ENCODE measurements at places on chromosomes 4 and X. TPM values are rescaled to one million over a fixed set of nuclear protein-coding genes. Genes with fewer than 3 reads are reported as not detected.

DNA sequence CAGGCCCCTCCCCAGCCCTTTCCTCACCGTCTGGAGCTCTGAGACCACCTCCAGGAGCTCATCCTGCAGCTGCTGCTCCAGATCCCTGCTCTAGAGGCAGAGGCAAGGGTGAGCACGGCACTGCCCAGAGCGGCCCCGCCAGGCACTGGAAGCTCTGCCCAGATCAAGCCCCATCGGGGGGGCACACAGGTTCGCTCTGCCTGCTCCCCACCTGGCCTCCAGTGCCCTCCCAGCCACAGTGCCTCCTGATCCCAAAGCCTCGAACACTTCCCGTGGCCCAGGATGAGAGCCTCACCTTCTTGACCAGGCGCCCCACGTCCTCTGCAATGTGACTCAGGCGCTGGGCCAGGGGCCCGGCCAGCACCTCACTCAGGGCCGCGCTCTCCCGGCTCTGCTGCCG, 5.0 kb downstream of the ARHGAP4 start:
- no peak for DNase-seq

DNA sequence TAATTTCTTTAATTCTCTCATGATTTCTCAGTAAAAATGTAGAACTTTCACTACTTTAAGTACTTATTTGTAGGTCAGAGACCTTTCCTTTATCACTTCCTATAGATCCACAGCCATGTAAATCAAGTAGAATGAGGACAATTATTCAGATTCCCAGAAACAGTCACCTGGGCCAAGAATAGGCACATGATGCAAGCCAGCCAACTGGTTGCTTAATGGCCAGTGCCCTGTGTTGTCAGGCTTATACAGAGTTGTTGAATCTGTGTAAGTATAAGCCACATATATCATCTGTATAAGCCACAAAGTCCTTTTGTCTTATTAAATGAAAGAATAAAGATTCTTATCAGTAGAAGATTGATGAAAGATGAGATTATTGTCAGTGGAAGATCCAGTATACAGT, 5.2 kb downstream of the BANK1 start:
- DNase-seq, result no peak

DNA sequence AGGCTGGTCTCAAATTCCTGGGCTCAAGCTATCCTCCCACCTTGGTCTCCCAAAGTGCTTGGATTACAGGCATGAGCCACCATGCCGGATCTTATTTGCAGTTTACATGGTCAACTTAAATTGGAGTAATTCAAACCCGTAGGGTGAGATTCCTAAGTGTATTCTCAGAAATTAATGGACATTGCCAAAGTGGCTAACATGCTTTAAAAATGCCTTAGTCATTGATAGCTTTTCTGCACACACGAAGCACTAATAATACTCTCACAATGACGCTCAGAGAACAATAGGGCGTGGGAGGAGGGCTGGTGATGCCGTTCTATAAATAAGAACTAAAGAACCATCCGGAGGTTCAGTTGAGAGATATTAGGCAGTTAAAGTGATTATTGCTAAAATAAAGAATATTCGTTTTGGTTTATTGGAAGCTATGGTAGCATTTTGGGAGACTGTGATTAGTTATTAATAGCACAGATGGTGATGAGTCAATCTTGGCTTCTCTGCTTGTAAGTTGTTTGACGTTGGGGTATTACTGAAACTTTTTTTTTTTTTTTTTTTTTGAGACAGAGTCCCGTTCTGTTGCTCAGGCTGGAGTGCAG, 79.1 kb downstream of the TRAPPC11 start:
- DNase-seq, result no peak

GRCh38 chrX:41596596-41596995, 92.2 kb upstream of the GPR34 start:
- no peak for DNase-seq

DNA sequence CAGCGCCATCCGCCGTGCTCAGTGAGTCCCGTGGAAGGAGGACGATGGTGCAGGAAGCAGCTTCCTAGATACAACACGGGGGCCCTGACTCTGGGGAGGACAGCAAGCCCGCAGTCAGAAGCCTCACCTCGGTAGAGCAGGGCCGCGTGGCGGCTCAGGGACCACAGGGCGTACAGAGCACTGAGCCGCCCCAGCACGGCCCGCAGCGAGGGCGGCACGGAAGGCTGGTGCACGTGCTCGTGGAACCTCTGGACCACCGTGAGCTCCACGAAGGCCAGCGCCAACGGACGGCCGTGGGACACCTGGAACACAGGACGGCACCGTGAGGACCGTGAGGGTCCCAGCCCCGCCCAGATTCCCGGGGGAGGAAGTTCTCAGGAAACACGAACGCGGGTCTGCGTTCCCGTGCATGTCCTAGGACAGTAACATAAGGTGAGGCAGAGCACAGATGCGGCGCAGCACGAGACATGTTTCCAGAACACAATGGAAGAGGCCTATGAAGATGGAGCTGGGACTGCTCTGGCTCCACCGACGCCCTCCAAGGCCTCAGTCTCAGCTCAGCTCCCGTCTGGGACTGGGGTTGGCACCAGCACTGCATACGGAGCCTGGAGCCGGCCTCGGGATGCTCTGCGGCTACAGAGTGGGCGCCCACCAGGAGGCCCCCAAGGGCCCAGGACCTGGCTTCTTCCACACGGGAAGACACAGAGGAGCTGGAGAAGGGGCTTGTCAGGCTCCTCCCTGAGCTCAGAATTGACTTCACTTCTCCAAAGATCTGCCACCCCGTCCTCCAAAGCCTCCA, 65.5 kb downstream of the ACOX3 start:
- DNase-seq, result no peak

- no peak for DNase-seq
Measured at GRCh38 chr4:168309781-168310180, 8.8 kb downstream of the DDX60 start.

DNA sequence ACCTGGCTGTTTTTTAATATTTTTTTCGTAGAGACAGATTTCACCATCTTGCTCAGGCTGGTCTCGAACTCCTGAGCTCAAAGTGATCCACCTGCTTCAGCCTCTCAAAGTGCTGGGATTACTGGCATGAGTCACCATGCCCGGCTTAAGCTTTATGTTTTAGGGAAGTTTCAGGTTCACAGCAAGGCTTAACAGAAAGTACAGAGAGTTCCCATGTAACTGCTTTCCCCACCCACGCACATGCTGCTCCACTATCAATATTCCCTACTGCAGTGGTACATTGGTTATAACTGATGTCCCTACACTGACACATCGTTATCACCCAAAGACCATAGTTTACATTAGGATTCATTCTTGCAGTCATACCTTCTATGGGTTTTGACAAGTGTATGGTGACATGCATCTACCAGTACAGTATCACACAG, 62.7 kb downstream of the PRPS1 start:
- DNase-seq, result no peak

DNA sequence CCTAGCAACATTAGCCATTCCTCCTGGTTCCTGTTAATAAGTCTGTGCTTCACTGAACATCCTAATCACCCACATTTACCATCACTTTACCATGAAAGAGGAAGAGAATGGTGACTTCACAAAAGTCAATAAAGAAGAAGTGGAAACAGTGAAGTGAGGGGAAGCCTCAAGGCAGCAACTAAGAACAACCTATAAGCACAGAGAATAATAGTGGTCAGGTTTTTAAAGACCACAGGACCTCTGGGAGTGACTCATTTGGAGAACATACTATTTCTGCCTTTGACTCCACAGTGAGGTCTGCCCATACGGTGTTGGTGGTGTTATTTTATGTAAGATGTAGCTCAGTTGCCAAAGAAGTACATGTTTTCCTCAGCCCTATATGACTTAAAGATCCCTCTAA, 86.0 kb upstream of the TET2 start:
- DNase-seq, result no peak

- DNase-seq, result no peak
Measured at GRCh38 chr4:7233006-7233580, 40.8 kb downstream of the SORCS2 start.

DNA sequence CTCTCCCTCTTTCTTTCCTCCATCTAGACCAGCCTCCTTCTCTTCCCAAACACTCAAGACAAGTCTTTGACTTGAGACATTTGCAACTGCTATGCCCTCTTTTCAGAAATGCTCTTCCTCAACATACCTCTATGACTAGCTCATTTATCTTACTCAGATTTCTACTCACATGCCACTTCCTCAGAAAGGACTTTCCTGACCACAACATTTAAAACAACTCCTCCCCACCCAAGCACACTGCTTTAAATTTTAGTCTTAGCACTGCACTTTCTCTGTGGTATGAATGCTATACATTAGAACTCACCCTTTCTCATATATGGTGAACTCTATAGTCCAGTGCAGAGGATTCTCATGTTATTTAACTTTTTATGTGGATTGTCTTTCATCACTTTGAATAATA, 28.4 kb upstream of the SULT1E1 start:
- no peak for DNase-seq

MAP7D2 gene
- polyA plus RNA-seq, result 0.94 TPM

S100P gene
- polyA plus RNA-seq, result 51.6 TPM

ODAPH gene
- 3.2 TPM for polyA plus RNA-seq

Data from hepatocyte (in vitro differentiated cells).